ENCODE measurements at places on chromosomes 12 and 14. TPM values are rescaled to one million over a fixed set of nuclear protein-coding genes. Genes with fewer than 3 reads are reported as not detected.
A peak's percentile ranks its signal among the peaks of the same experiment; 100 is the strongest.

The PTPRR gene
- 0.62 TPM for total RNA-seq

The CLIP1 gene
- 134 TPM for total RNA-seq

- H3K36me3 ChIP-seq, result no peaks in the 10 kb centered on the region
- H3K27ac ChIP-seq, result peak overlapping the region; percentile 79
- no peak for DNase-seq
- H3K4me3 ChIP-seq, result peak overlapping the region; percentile 28
- H3K4me1 ChIP-seq, result no peaks in the 10 kb centered on the region
Measured at GRCh38 chr12:8709124-8709830, 11.5 kb downstream of the RIMKLB start.

DNA sequence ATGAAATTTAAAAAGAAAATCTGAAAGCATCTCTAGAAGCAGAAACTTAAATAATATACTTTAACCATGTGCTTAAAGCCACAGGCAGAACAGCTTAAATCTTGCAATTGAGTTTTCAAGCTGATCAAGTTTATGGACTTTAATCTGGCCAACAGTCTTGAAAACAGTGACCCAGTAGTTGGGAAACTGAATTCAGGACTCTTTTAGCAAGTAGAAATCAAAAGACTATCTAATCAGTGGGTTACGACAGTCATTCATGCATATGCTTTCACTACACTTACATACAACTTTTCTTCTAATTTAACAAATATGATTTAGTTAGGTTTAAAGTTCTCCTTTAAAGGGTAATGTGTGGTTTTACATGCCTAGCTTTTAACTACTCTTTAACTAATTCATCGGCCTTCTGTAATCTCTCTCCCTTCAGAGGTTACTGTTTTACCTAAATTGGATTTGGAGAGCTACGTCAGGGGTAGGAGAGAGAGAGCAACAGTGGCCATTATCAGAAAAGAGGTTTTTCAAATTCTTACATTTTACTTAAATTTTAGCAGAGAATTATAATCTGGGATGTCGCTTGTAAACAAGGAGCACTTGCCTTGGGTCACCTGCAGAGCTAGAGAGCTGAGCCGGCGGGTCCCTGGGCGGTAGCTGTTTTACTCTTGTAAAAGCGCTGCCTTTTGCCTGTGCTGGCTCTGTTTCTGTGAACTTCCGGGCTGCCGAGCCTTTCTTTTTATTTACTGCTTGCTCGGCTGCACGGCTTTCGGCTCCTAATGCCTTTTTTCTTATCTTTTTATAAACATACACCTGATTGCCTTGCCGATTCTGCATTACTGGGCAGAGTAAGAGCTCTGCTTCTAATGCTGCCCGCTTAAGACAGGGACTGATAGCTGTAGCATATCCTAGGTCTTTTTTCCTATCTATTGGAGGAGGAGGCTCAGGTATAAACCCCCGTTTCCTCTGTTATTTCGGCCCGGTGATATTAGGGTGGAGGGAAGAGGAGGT is 17.4 kb upstream of the LYZ start:
- peak overlapping the region; percentile 30 for H3K4me3 ChIP-seq
- no peaks in the 10 kb centered on the region for H3K36me3 ChIP-seq
- H3K27me3 ChIP-seq, result no peaks in the 10 kb centered on the region
- no peaks in the 10 kb centered on the region for H3K4me1 ChIP-seq

DNA sequence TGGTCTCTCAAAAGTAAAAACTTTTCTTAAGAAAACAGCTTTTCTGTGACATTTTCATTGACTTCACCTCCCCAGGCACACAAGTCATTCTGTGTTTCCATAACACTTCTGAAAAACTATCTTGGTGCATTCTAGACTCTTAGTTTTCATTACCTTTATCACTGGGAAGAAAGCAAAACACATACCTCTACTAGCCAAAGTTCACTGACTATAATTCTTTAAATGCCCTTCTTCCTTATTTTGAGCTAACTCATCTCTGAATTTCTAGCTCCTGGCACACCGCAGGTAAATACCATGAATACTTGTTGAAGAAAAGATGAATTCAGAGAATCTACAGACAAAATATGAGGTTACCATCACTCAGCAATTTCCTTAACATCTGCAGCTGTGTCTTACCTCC is 21.1 kb downstream of the MLH3 start:
- no peaks in the 10 kb centered on the region for H3K4me1 ChIP-seq
- no peaks in the 10 kb centered on the region for H3K36me3 ChIP-seq
- H3K27ac ChIP-seq, result no peak overlapping the region
- H3K4me3 ChIP-seq, result no peak overlapping the region
- no peaks in the 10 kb centered on the region for H3K27me3 ChIP-seq
- DNase-seq, result no peak

- no peaks in the 10 kb centered on the region for H3K36me3 ChIP-seq
- no peak overlapping the region for H3K4me3 ChIP-seq
- DNase-seq, result no peak
- H3K4me1 ChIP-seq, result no peaks in the 10 kb centered on the region
Measured at GRCh38 chr12:64461634-64462414, 9.9 kb downstream of the TBK1 start.

- no peak overlapping the region for H3K4me3 ChIP-seq
- no peak overlapping the region for H3K27ac ChIP-seq
- no peaks in the 10 kb centered on the region for H3K4me1 ChIP-seq
- no peak for DNase-seq
- H3K27me3 ChIP-seq, result no peaks in the 10 kb centered on the region
Measured at GRCh38 chr14:66365388-66365787, 120.8 kb upstream of the CCDC196 start.

GRCh38 chr12:16352481-16352880 is 5.0 kb downstream of the MGST1 start:
- DNase-seq, result no peak
- H3K27me3 ChIP-seq, result no peaks in the 10 kb centered on the region
- H3K4me3 ChIP-seq, result no peak overlapping the region
- H3K36me3 ChIP-seq, result no peaks in the 10 kb centered on the region

- no peaks in the 10 kb centered on the region for H3K4me1 ChIP-seq
- no peak for DNase-seq
- no peaks in the 10 kb centered on the region for H3K27me3 ChIP-seq
- H3K27ac ChIP-seq, result no peak overlapping the region
Measured at GRCh38 chr12:64876388-64877071, 52.1 kb downstream of the TBC1D30 start.

- H3K27ac ChIP-seq, result no peak overlapping the region
- no peaks in the 10 kb centered on the region for H3K4me1 ChIP-seq
- no peak overlapping the region for H3K4me3 ChIP-seq
- no peaks in the 10 kb centered on the region for H3K36me3 ChIP-seq
- DNase-seq, result no peak
- H3K27me3 ChIP-seq, result no peaks in the 10 kb centered on the region
Measured at GRCh38 chr12:62844915-62845314, 90.0 kb downstream of the PPM1H start.

DNA sequence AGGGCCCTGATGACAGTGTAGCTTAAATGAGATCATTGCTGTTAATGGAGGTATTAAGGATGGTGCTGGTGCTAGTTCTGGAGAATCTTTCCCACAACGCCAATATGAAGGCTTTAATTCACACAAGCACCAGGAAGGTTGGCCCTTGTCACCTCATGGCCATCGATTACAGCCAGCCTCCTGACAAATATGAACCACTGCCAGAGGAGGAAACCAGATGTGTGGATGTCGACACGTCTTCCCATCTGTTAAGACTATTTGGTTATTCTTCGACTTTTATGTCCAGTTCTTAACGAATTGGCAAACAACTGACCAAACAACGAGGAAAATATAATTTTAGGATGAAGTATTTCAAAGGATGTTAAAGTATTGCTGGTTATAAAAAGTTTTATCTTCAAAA is 79.5 kb downstream of the PIK3C2G start:
- peak; percentile 25 for DNase-seq
- H3K27ac ChIP-seq, result peak overlapping the region; percentile 40
- no peaks in the 10 kb centered on the region for H3K36me3 ChIP-seq
- no peak overlapping the region for H3K4me3 ChIP-seq
- H3K27me3 ChIP-seq, result no peaks in the 10 kb centered on the region

DNA sequence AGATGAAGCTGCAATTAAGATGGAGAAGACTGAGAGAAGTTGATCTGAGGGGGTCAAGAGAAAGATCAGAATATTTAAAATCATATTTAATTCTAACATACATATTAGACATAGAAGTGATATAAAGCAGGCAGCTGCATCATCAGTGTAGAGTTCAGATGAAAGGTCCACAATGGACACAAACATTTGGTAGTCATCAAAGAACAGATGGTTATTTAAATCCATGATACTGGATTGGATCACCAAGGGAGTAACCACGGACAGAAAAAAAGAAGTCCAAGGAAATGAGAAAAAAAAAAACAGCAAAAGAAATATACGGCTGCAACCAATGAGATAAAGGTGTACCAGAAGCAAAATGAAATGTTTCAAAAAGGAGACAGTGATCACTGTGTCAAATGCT is 20.1 kb downstream of the NOVA1 start:
- H3K36me3 ChIP-seq, result no peaks in the 10 kb centered on the region
- no peak for DNase-seq
- no peak overlapping the region for H3K4me3 ChIP-seq
